ENCODE measurements at places on chromosomes 3 and 15.

- no peak for DNase-seq
Observed at GRCh38 chr15:101499863-101500713, 10.6 kb upstream of the PCSK6 start.

DNA sequence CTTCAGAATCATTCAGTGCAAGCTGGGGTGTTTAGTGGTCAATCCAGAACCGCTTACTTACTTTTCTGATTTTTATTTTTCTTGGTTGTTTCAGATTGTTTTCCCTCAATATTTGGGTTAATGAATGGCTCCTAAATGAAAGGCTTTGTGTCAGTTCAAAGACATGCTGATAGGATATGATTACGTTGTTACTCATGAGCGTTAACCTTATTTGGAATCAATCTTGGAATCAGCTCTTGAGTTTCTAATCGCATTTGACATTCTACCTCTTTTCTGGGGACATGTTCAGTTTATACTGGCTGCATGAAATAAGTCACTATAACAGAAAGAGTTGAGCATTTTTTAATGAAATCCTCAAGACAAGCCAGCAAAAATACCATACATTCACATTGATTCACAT lies 50.2 kb downstream of the ATP11B start:
- no peak for DNase-seq

- no peak for DNase-seq
Observed at GRCh38 chr3:196222876-196223595, 6.7 kb downstream of the SLC51A start.

- no peak for DNase-seq
Observed at GRCh38 chr3:25973122-25973521, 183.2 kb downstream of the OXSM start.

GRCh38 chr3:190058521-190059241 lies 62.0 kb downstream of the P3H2 start:
- DNase-seq: no peak

DNA sequence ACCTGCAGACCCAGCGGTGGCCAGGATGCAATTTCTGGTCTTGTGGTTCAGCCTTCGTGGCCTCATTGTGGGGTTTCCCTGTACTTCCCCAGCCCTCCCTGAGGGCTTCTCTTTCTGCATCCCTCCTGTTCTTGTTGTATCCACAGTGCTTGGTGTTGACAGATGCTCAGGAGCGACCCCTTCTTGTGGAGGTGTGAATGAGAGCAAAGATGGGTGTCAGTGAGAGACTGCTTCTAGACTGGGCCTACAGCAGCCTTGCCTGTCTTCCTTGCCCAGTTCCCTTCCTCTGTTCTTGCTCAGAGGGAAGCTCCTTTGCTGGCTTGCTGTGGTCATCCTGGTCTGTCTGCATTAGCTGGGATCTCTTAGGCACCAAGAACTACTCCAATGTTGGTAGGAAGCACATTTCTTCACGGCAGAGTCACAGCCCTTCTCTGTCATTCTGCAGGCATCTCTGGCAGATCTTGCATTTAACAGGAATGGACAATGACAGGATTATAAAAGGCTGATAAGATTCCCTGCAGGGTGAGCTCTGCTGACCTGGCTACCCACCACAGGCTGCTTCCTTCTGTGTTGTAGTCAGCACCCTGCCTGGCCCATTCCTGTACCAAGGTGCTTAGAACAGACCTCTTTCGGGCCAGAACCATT lies 317.8 kb upstream of the C2CD4B start:
- no peak for DNase-seq

DNA sequence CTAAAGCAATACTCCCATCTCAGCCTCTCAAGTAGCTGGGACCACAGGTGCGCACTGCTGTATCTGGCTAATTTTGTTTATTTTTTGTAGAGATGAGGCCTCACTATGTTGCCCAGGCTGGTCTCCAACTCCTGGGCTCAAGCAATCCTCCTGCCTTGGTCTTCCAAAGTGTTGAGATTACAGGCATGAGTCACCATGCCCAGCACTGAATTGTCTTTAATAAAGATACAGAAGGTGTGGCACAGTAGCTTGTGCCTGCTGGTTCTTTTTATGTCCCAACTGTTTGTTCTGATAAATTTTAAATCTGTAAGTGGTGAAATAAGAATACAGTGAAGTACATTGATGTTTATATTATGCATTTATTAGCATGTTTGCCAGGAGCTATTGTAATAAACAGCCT lies 20.6 kb upstream of the TRAK1 start:
- no peak for DNase-seq

GRCh38 chr3:137332297-137332696 lies 374.5 kb downstream of the IL20RB start:
- DNase-seq: no peak

DNA sequence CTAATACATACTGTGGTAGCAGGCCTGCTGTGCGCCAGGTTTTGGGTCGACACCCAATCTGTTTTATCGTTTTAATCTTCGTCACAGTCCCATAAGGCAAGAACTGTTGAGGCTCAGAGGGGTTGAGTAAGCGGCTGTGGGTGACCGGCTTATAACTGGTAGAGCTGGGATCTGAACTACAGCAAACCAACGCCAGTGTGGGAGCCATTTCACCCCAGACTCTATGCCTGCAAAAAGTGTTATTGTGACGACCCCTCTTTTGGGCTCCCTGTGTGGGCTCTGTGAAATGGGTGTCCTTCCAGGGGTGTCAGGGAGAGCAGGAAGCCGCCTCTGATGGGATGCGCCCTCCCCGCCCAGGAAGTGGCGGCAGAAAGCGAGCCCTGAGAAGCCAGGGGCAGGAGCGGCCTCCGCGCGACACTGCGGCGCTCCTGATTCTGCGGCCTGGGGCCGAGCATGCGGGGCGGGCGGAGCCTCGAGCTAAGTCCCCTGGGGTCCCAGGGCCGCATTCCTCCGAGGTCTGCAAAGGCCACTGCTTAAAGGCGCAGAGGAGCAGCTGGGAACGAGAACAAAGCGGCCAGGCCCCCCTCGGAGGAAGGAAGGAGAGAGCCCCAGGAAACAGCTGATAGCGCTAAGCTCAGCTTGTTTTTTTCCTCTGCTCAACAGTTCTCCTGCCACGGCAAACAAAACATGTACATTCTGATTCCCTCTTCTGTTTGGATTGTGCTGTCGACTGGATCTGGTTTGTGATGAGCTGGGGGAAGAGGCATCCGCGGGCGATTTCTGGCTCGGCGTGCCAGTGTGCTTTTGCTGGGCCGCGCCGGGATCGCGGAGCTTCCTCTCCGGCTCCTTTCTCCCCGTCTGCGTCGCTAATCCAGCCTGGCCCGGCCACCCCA lies 33.9 kb downstream of the GRK7 start:
- peak; percentile 15 for DNase-seq

DNA sequence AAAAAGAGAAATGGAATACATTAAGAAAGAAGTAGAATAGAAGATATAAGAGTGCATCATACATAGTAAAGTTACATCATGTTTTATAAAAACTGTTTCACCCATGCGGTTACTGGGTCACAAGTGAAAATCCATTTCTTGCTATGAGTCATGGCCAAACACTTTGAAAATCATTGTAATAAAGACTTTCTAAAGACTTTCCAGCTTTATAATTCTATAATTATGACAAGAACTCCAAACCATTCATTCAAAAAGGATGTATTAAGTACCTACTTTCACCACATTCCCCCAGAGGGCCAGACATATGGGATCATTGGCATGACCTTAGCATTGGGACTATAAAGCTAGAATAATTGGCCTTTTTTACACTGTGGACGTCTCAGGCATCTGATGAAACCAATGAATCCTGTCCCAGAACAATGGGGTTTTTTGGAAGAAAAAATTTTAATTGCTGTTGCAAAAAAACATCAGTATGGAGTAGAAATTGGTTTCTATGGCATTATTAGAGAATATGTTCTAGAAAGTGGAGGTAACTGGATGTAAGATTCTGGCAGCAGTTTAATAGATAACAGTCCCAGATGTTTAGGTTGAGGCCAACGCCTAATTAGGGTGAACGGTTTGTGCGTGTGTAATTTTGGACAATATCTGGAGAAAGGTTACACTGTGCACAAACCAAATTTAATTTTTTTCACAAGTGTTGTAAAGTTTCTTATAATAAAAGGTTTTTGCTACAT lies 3.3 kb upstream of the SKIC8 start:
- DNase-seq: no peak

DNA sequence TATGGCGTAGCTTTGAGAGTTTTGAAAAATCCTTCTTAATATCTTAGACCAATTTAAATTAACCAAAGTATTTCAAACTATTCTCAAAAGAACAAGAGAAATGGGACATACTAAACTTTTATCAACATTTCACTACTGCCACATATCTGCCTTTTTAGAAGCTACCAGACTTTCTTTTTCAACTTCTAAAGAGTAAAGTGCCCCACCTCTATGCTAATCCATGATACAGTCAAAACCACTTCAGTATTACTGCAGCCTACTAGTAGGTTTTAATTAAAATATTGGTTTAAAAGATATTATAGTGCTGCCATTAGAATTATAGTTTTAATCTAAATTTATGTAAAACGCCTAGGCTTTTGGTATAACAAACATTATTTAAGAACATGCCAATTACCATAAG lies 15.1 kb downstream of the HERC1 start:
- DNase-seq: no peak

GRCh38 chr15:96276438-96277210 lies 53.9 kb upstream of the NR2F2 start:
- no peak for DNase-seq

DNA sequence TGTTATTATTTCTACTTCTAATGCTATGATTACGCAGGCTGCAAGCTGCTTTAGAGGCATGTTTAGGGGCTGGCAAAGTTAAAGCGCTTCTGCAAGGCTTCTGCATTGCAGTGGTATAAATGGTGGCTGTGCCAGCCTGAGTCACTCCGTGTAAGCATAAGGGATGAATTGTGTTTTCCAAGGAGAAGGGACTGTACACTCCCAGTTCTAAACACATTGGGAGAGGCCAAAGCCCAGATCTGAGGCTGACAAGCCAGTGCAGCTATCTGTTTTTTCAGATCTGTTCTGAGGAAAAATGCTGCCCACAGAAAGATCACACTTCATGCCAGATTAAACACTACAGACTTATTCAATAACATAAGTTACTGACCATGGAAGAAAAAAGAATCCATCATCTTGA lies 83.8 kb downstream of the PRICKLE2 start:
- no peak for DNase-seq
